ENCODE measurements at places on chromosomes 13 and 19.

GRCh38 chr13:46035066-46035465 lies 17.5 kb downstream of the ZC3H13 start:
- no peak for DNase-seq

DNA sequence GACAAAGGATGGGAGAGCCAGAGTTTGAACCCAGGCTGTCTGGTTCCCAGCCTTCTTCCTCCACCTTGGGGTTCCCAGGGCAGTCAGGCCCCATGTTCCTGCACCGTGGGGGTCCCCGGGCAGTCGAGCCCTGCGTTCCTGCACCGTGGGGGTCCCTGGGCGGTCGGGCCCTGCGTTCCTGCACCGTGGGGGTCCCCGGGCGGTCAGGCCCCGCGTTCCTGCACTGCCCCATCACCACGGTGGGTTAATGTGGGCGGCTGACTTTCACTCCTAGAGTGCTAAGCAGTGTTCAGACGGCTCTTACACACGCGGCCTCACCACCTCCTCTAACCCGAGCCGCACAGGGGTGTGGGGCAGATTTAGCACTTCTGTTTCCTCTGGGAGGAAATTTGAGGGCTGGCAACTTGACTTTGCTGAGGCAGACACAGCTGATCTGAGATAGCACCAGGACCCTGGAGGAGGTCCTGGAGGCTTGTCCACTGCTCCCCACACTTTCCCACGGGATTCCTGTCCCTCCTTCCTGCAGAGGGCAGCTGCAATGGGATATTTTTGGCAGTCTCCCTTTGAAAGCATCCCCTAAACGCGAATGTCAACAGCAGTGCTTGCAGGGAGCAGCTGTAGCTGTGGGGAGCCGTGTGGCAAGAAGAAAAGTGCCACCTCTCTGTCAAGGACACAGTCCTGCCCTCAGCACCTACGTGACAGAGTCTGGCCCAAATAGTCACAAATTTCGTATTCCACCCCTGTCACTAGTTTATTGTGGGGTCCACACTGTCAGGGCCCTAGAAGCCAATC lies 239.4 kb downstream of the TEX29 start:
- DNase-seq: no peak

DNA sequence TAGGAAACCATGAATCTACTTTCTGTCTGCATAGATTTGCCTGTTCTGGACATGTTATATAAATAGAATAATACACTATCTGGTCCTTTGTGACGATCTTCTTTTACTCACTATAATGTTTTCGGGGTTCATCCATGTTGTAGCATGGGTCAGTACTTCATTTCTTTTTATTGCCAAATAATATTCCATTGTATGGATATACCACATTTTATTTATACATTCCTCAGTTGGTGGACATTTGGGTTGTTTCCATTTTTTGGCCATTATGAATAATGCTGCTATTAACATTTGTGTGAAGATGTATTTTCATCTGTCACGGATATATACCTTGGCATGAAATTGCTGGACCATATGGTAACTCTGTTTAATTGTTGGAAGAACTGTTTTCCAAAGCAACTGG lies 6.8 kb downstream of the BIVM start:
- DNase-seq: no peak

DNA sequence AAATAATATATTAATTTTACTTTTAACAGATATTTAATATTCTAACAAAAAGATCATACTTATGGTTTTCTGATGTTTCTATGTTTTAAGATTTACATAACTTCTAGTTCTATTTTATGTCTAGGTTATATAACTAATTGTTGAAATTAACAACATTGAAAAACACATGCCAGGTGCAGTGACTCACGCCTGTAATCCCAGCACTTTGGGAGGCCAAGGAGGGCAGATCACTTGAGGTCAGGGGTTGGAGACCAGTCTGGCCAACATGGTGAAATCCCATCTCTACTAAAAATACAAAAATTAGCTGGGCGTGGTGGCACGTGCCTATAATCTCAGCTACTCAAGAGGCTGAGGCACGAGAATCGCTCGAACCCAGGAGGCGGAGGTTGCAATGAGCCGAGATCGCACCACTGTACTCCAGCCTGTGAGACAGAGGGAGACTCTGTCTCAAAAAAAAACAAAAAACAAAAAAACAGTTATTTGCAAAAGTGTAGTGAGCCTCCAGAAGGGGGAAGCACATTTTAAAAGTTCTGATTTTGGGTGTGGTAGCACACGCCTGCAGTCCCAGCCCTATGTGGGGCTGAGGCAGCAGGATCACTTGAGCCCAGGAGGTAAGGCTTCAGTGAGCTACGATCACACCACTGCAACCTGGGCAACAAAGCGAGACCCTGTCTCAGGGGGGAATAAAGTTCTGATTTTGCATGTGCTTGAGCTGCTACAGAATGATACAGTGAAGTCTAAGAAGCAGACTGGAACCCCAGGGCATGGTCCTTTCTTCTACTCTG lies 18.7 kb downstream of the MIPEP start:
- DNase-seq: no peak

DNA sequence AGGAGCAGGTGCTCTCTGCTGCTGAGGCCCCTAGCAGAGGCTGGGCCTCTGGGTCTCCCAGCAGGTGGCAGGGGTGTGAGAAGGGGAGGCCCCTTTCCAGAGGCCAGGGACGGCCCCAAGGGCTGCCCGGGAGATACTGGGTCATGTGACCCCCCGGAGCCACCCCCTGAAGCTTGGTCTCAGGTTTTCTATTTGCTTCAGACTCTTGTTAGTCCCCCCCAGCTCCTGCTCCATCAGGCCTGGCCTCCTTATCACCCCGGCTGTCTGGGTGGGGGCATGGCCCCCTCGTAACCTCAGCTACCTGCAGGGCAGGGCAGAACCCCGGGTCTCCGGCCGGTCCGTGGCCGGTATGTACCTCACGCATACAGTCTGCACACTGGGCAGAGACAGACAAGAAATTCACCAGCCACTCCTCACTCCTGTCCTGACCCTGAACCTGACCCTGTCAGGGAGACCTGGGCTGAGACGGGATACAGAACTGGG lies 13.2 kb upstream of the TCF3 start:
- DNase-seq: no peak

DNA sequence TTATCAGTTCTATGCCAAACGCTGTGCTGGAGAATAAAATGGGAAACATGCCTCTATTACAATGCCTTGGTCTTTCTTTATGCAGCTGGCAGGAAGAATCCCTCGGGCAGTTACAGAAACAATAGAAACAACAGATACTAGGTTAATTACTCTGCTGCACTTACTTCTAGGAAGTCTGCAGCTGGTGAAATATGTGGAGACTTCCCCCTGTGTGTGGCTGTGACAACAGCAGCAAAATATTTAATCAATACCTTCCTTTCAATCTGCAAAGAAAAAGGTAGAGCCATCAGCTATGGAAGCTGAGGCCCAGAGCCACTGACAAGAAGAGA lies 9.9 kb downstream of the STOML3 start:
- no peak for DNase-seq

DNA sequence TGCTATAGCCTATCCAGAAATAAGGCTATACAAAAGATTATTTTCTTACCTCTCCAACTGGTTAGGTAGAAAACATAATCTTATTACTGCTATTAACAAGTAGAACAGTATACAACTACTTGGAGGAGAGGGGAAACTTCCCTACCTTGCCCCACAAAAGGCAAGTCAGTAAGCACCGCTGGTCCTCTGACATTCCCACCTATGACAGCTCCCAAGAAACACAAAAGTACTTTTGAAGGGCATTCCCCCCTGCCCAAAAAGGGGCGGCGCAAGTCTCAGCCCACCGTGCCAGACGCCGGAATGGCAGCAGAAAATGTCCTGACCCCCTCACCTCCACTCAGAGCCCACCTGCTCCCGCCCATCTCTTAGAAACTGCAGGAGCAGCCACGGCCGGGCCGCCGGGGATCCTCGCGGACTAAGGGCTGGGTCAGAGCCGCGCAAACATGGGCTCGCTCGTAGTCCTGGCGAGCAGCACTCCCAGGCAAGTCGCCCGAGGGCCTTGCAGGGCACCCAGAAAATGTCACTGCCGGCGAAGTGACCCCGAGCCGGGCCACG lies 437 bp downstream of the SUCLA2 start:
- DNase-seq: no peak

GRCh38 chr19:4375164-4376027 lies 25.0 kb downstream of the SH3GL1 start:
- no peak for DNase-seq
